ENCODE measurements at places on chromosomes 1 and 21. TPM values are rescaled to one million over a fixed set of nuclear protein-coding genes. Genes with fewer than 3 reads are reported as not detected.
A peak's percentile ranks its signal among the peaks of the same experiment; 100 is the strongest.

DNA sequence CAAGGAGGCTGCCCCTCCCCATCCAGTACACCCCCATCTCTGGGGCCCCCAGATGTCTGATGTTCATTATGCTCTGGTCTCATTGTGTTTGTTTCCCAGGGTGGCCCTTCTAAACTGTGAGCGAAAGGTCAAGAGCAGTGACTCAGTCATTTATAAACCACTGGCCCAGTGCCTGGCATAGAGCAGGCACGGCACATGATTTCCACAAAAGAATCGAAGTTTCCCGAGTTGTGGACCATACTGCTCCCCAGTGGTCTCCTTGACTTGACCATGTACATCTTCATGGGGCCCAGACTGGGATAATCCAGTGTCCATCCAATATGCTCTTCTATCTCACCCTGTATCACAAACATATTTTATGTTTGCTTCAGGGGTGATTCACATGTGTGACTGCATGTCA is 153.3 kb downstream of the NR5A2 start:
- no peak for DNase-seq
- no peak overlapping the region for H3K4me3 ChIP-seq
- no peaks in the 10 kb centered on the region for H3K36me3 ChIP-seq
- no peaks in the 10 kb centered on the region for H3K27me3 ChIP-seq
- no peaks in the 10 kb centered on the region for H3K4me1 ChIP-seq

The PCAT6 gene
- total RNA-seq = 0.60 TPM

The CCDC27 gene
- 0.17 TPM for total RNA-seq

DNA sequence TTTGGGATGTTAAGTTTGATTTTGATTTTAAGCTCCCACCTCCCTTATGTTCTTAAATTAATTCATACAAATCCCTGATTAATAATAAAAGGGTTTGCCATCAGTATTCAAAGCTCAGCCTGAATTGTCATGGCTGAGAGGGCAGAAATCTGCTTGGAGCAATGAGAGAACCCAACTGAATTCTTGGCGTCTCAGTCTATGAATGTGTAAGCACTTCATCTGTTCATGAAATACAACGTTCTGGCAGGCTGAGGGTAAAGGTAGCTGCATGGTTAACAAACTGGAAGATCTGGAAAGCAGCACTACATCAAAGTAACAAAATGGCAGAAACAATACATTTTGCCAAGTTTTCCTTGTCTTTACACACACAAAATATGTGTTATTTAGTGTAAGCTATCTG is 95.3 kb downstream of the ACBD6 start:
- no peaks in the 10 kb centered on the region for H3K36me3 ChIP-seq
- H3K4me3 ChIP-seq = no peak overlapping the region
- DNase-seq = no peak
- H3K27ac ChIP-seq = no peak overlapping the region
- H3K27me3 ChIP-seq = no peaks in the 10 kb centered on the region
- no peaks in the 10 kb centered on the region for H3K4me1 ChIP-seq

DNA sequence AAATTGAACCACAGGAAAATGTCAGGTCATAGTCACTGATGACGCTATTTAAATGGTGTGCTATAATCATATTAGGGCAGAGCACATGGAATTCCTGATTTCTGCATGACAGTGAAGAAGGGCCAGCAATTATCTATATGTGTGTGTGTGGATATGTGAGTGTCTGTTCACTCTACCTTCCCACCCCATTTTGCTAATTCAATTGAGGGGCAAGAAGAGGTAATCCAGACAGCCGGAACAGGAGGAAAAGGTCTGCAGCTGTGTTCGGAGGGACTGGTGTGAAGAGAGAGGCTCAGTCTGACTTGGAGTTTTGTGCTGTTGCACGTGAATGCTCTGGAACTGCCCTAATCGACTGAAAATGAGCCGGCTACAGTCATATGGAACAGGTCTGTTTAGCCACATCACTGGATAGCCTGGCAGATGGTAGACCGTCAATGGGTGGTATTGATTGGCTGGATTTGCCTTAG is 5.1 kb upstream of the ELAVL4 start:
- no peak overlapping the region for H3K27ac ChIP-seq
- no peaks in the 10 kb centered on the region for H3K27me3 ChIP-seq
- H3K4me1 ChIP-seq = no peaks in the 10 kb centered on the region
- H3K36me3 ChIP-seq = no peaks in the 10 kb centered on the region
- no peak for DNase-seq

The PADI2 gene
- total RNA-seq = 11.7 TPM

DNA sequence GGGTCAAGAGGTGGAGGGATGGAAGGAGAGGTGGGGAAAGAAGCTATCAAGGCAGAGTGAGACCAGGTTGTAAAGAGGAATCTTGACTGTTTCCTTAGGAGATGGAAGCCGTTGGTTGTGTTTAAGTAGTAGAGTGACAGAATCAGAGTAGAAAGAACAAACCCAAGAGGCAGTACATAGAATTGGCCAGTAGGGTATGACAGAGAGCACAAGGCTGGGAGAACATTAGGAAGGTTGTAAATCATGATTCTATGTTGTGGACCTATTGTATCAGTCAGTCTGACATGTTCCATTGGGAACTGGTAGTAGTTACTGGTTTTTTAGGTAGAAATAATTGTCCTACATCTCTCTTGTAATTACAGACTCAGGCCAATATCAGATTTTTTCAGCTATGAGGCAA is 486.9 kb upstream of the USP24 start:
- no peaks in the 10 kb centered on the region for H3K4me1 ChIP-seq
- H3K4me3 ChIP-seq = no peak overlapping the region
- H3K27me3 ChIP-seq = no peaks in the 10 kb centered on the region
- DNase-seq = peak; percentile 46

The FBLIM1 gene
- total RNA-seq = 117 TPM

The GUCA2A gene
- 6.5 TPM for total RNA-seq

DNA sequence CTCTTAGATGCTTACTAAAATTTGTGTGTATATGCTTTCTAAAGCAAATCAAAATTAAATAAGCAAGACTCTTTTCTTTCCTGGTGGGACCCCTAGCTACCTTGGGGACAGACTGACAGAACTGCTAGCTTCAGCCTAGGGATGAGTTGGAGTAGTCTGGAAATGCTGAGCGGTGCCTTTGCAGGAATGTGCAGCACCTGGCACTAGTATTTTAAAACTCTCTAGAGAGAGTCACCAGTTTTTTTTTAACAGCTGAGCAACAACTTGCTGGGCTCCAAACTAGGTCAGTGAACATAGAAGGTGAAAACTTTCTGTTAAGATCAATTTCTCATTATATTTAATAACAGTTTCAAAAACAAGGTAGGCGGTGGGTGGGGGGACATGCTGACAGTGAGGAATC is 56.8 kb downstream of the NUF2 start:
- H3K36me3 ChIP-seq = no peaks in the 10 kb centered on the region
- no peak for DNase-seq
- peaks cover 15% of the 10 kb centered on the region for H3K4me1 ChIP-seq
- no peak overlapping the region for H3K4me3 ChIP-seq
- no peak overlapping the region for H3K27ac ChIP-seq
- H3K27me3 ChIP-seq = no peaks in the 10 kb centered on the region
